Left lung (tissue), 14 donors: ENCODE measurements at places on chromosomes 2 and 18. TPM values are rescaled to one million over a fixed set of nuclear protein-coding genes. Genes with fewer than 3 reads are reported as not detected.

The CBLN2 gene
- total RNA-seq, result not detected

The CCDC68 gene
- 16.1 TPM for total RNA-seq

The MAP3K19 gene
- 2.1 TPM for total RNA-seq

The ACVR1C gene
- total RNA-seq, result 1.3 TPM

The B3GNT7 gene
- 107 TPM for total RNA-seq

The AUP1 gene
- total RNA-seq, result 132 TPM

The C2orf80 gene
- not detected for total RNA-seq

The AMER3 gene
- not detected for total RNA-seq

The RTP5 gene
- total RNA-seq, result 0.10 TPM

The HOXD10 gene
- total RNA-seq, result not detected

The FOXI3 gene
- total RNA-seq, result not detected

DNA sequence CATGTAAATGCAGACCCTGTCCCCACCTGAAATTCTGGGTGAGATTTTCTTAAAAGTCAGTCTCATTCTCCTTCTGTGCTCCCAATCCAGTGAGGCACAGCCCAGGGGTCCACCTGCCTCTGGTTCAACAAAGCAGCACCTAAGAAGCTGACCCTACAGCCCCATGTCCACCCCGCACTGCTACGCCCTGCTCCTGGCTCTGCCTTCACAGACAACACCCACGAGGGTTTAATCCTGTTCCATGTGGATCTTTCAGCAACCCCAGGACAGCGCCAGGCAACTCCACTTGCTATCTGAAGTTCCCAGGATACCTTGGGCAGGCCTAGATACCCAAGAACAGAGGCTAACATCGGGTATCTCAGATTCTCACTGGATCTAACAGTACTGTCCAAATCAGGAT is 44.9 kb downstream of the HDLBP start:
- no peak for DNase-seq

DNA sequence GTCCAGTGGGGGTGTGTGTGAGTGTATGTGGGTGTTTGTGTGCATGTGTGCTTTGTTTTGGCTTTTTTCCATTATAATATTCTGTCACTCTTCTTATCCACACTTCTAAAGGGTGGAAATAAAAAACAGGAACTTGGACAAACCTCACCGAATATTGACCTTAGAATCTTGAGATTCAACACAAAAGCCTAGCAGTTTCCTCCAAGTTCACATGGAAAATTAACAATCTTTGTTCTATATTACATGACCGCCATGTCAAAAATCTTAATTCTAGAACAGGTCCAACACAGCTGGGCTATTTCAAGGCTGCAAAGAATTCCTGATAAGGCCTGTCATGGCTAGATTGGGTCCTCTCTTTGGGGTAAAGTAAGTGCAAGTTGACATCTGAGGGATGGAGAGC is 169.3 kb upstream of the OSR1 start:
- no peak for DNase-seq

DNA sequence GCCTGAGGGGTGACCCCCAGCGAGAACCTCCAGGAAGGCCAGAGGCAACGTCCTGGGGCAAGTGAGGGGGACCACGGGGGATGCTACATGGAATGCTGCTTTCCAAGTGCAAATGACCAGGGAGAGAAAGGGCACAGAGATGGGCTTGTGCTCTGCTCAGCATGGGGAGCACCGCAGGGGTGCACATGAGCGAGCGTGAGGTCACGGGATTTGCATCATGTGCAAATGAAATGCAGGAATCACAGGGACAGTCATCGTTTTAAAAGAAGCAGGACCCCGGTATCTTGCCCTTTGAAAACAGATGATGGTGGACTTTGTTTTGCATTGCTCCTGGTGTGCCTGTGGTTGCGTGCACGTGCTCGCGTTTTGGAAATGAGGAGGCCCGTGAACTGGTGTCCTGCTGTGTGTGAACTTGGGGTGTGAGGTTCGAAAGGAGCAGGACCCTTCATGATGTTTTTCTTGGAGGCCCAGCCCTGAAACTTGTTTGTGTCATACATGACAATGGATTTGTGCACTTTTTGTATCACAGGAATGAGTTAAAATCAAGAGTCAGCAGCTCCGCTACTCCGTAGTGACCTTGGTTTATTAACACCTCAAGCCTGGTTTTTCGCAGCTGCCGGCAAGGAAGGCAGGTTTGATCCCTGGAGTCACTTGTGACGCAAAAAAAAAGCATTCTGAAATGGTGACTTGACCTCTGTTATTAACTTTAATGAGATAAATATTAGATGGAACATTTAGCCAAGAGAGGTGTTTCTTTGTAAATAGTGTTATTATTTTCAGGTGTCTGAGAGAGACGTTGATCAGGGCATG is 234.5 kb downstream of the LDLRAD4 start:
- DNase-seq, result no peak

DNA sequence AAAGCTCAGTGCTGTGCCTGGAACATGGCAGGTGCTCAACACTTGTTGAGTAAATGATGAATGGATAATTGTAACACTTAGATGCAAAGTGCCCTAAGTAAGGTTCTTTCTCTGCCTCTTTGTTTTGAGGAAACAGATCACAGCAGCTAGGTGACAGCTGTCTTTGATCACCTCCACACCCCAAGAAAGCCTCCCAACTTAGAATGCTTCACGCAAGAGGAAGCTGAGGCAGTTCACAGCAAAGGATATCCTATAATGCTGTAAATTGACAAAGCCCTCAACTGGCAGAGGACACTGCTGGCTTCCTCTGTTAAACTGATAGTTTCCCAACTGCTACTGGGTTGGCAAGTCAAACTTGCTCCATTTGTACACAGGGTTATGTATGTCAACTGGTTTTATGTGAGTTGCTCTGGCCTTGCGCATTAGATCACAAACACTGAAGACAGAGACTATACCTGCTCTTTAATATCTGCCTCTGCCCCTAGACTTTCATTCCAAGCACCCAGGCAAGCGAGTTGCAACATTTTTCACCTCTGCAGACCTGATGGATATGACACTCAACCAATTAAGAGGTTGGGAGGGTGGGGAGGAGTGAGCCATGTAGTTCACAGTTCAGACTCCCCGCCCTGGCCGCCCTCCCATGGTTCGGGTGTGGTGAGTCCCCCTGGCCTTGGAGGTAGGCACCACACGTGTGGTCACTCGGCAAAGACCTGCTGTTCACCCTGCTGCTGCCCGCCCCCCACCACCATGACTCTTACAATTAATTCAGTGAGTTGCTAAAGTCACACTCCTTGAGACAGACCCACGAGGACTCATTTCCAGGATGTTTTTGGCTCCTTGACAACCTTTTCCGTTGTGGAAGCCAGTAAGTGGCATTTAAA is 4.8 kb upstream of the MALL start:
- no peak for DNase-seq

DNA sequence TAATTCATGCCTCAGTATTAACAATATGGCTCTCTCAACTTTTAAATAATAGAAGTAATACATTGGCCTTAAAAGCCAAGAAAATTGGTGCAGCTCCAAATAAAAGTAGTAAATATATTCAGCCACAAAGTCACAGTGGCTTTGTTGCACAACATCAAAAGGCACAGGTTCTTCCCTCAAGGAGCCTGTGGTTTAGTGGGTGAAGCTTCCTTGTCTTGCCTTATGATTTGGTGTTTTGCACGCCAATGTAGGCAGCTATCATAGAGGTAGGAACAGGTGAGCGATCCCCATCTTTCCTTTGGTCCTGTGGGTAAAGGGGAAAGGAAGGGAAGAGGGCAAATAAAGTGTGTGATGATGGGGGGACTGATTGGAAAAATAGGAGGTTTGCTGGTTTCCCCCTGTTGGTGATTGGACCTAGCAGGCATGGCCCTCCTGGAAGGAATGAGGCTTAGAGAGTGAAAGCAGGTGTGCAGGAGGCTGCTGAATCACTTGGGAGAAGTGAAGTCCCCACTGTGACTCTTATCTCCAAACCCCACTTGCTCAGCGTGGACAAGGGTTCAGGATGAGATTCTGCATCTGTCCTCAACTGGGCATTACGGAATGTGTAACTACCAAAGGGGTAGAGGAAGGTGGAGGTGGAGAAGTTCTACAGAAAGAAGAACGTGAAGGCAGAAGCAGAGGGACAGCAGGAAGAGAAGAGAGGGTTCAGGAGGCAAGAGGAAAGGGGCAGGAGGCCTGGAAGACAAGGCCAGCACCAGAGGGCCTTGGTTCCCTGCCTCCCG is 20.1 kb upstream of the TNP1 start:
- no peak for DNase-seq

GRCh38 chr2:55810622-55811020 is 113.0 kb downstream of the EFEMP1 start:
- DNase-seq, result no peak

GRCh38 chr2:203756161-203756560 is 49.7 kb downstream of the CD28 start:
- DNase-seq, result no peak

- DNase-seq, result no peak
Measured at GRCh38 chr18:72899338-72899737, 31.6 kb upstream of the NETO1 start.

DNA sequence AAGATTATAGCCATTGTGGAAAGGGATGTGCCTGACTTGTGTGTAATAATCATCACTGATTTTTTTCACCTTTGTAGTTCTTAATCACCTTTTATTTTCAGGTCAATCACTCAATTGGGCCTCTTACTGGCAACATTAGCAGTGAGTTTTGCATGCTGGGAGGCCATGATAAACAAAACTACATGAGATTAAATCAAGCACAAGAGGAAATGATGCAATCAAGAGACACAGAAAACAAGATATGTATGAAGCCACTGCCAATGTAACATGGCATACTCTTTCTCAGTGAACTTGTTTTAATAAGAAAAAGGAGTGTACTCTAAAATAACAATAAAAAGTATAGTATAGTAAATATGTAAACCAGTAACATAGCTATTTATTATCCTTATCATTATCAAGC is 69.9 kb upstream of the FSIP2 start:
- DNase-seq, result no peak

GRCh38 chr2:195369218-195369587 is 287.8 kb upstream of the SLC39A10 start:
- DNase-seq, result no peak

- no peak for DNase-seq
Measured at GRCh38 chr2:209917154-209917771, 85.2 kb upstream of the RPE start.

- DNase-seq, result no peak
Measured at GRCh38 chr2:43078301-43078700, 148.1 kb downstream of the ZFP36L2 start.

GRCh38 chr18:2898186-2898640 is 51.4 kb downstream of the EMILIN2 start:
- DNase-seq, result no peak

DNA sequence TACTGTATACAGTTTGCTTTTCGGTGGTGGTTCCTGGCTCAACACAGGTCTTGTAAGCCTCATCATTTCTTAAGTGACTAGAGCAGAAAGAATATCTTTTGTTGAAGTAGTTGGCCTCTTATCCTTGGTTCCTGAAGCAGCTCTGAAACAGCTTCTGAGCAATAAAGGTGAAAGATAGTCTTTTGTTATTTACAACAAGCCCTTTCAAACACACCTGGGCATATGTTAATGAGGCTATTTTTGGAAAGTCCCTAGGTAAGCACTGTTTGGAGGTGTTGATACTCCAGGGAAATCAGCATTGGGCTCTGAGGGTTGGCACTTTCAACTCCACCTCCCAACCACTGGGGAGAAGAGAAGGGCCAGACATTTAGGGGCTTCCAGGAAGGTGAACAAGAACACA is 211.0 kb downstream of the MCFD2 start:
- DNase-seq, result no peak

DNA sequence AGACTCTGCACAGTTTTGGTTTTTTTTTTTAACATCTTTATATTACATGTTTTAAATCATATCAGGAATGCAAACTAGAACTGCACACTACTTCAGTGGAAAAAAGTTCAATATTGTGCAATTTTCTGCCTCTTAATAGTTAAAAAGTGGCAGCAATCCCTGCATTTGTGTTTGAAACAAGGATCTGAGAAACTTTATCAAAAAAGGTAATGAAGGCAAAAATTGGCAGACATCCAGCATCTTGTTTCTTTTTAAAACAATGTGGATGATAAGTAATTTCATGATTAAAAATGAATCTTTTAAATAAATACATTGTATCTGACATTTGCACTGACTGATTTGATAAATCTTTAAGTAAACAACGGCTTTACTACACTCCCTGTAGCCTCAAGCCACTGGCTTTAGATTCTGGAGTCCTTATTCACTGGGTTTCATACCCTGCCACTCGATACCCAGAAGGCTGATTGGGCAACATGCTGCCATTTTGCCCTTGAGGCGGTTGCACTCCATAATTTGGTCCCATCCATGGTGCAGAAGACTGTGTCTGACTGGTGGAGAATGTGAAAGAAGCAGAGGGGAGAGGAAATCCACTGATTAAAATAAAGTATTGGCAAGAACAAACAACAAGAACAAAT is 21.6 kb upstream of the C2orf42 start:
- DNase-seq, result no peak

DNA sequence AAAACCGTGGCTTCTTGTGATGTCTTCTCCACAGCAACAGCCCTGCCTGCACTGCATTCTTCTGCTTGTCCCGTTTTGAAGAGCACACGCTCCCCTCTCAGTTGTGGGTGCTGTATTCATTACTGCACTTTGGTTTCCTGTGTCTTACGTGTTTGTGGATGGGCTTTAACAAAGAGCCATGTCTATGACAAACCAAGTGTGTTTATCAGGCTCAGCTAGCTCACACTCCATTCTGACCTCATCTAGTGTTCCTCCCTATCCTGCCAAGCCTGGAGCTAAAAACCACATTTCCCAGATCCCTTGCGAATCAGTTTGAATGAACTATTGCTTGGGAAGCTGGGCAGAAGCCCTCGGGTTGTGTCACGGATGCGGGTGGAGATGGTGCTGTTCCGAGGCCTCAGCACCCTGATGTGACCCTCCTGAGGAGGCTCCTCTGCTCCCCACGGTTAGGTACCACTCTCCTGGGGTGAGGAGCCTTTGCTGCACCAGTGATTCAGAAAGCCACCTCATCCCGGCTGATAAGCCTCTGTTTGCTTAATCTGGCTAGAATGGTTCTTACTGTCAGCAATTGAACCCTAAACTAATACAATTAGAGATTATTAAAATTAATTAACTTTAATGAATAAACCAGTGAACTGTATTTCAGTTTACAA is 116.5 kb downstream of the GALR1 start:
- no peak for DNase-seq

- peak; percentile 73 for DNase-seq
Measured at GRCh38 chr18:73774811-73775509, 372.7 kb downstream of the FBXO15 start.

DNA sequence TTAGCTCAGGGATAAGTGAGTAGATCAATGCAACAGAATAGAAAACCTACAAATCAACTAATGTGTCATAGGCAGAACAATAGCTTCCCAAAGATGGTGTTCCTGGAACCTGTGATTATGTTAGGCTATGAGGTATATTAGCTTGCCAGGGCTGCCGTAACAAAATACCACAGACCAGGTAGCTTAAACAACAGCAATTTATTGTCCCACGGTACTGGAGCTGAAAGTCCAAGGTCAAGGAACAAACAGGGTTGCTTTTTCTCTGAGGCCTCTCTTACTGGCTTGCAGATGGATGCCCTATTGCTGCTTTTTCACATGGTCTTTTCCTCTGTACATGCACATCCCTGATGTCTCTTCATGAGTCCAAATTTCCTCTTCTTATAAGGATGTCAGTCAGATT is 354.9 kb downstream of the TNS1 start:
- no peak for DNase-seq

- no peak for DNase-seq
Measured at GRCh38 chr18:11981192-11981542, at the start of gene IMPA2. Gene IMPA2, plus strand, starts transcription at chr18:11981507. Its CDS starts 163 bp downstream, at chr18:11981670.
